Chondrocyte (in vitro differentiated cells): ENCODE measurements at places on chromosomes 1 and 21. TPM values are rescaled to one million over a fixed set of nuclear protein-coding genes. Genes with fewer than 3 reads are reported as not detected.

LRRC53 gene
- total RNA-seq, result not detected in 3 replicates

DNA sequence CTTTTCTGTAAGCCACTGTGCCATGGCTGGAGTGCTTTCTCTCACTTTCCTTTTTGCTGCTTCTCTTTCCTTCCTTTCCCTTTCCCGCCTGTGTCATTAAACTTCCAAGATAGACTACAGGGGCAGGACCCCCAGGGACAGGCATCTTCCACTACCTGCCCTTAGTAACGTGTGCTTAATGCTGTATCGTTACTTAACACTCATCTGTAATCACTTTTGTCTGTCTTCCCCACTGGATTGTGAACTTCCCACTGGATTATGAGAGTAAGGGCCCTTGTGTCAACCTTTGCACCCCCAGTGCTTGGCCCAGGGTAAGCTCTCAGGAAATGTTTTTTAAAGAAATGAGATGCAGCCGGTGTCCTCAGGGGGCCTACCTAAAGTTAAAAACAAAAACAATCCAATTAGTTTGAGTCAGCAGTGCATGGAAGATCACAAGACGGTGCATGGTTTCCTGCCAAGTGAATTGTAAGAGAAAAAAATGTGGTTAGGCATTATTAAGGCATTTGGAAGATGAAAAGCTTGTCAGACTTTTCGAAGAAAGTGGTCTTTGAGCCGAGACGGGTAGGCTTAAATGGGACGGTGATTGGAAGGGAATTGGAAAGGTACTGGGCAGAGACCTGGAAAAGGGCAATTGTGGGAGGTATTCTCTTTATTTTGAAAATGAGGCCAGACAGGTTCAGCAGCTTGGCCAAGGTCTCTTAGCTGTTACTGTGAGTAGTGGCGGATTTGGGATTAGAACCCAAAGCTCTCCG, 958 bp downstream of the LYPLAL1 start:
- DNase-seq, result no peak

OLIG1 gene
- total RNA-seq, result not detected in 3 replicates

GRCh38 chr1:54105736-54106269, 47.0 kb downstream of the CDCP2 start:
- DNase-seq, result no peak

GRCh38 chr1:224543453-224543852, 72.7 kb upstream of the CNIH3 start:
- DNase-seq, result no peak

GRCh38 chr1:233240829-233241682, 54.5 kb downstream of the PCNX2 start:
- no peak for DNase-seq

NPHS2 gene
- not detected in 3 replicates for total RNA-seq
